ENCODE measurements at places on chromosomes 3 and 15.

DNA sequence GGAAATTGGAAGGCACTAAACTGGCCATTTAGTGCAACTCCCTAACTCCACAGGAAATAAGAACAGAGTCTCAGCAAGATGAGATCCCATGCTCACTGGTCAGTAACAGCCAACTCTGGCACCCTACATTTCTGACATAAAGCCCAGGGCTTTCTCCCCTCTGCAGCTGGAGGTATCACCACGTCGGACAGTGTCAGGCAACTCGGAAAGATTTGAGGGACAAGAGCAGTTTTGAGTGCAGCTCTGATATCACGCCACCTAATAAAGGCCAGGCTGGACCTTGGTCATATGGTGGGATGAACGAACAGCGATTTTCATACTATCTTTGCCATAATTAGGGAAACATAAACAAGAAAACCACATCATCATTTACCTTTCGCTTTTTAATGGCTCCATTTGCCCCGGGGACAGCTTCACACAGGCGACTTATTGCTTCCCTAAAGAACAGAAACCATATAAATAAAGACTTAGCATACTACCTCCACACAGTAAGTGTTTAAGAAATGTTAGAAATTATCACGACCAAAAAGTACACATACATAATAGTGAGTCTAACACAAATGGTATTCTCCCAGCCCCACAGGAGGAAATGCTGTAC is 12.5 kb downstream of the EID1 start:
- no peak for DNase-seq

- no peak for DNase-seq
These were observed 406.1 kb downstream of the VPS13C start for GRCh38 chr15:61654002-61654740.

GRCh38 chr3:53103397-53104296 is 26.6 kb downstream of the RFT1 start:
- DNase-seq, result peak; percentile 71

DNA sequence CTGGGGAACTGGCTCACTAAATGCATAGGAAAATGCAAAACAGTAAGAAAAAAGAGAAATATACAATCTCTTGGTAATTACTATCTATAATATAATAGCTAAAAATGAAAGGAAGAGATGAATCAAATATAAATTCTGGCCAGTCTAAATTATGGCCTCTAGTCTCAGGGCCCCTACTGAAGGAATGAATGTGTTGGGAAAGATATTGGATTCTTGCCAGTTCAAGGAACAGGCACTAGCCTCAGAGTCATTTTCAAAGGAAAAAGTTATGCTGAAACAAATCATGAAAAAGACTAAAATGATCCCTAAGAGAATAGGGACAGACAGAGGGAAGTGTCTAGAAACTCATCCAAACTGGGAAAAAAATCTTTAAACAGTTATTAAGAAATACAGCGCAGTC is 62.4 kb downstream of the C3orf80 start:
- no peak for DNase-seq

DNA sequence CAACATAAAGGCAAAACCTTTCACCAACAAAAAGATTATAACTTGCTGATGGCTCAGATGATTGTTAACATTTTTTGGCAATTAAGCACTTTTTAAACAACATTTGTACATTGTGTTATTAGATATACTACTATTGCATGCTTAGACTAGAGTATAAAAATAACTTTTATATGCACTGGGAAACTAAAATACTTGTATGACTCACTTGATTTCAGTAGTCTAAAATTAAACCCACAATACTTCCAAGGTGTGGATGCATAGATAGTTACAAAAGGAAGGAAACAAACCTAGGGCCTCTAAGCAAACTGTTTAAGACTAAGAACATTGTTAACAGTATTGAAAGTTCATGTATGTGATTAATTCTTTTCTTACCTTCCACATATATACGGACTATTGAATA is 1521.5 kb downstream of the OTOL1 start:
- no peak for DNase-seq

- peak; percentile 58 for DNase-seq
These were observed 13.2 kb upstream of the ATP2B2 start for GRCh38 chr3:10518506-10519150.

- no peak for DNase-seq
These were observed 13.2 kb downstream of the SLC6A1 start for GRCh38 chr3:11005686-11006256.

DNA sequence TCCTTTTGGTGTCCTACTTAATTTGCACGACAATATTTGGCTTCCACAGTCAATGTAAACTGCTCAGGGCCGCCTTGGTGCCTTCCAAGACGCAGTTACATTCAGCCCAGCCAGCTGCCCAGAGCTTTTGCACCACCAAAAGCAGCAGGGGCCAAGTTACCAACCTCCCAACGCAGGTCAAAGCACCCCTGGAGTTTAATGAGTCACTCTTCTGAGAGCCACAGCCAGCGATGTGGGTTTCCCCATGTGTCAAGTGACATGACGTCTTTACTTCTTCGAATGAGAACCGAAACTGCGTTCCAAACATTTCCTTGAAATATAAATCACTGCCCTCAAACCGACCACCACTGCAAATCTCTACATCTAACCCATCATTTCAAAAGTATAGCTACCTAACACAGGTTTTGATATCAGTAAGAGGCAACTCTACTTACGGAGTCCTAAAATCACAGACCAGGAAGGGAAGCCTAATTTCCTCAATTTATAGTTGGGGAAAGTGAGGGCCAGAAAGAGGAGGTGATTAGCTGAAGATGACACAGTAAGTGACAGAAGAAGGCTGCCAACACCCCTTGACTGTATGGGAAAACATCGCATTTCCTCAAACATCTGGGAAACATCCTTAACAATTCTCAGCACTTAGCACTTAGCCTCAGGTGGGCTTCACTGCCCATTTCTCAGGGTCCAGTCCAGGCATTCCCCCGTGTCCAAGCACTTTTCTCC is 24.5 kb downstream of the MB21D2 start:
- DNase-seq, result peak; percentile 84

DNA sequence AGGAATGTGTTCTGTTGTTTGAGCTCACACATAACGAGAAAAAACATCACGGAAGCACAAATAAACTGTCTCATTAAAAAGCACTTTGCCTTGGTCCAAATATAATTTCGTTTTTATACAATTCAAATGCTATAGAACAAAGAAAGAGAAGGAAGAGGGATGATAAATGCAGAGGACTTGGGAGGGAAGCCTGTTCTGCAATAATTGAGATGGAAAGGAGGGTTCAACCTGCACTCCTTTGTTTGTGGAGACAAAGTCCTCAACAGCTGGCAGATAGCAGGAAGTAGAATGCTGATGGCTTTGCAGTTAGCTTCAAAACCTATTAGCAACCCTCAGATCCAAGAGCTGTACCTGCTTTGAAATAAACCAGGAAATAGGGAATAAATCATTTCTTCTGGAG is 1010.8 kb downstream of the FHIT start:
- no peak for DNase-seq

- DNase-seq, result no peak
These were observed 576.4 kb upstream of the ROBO2 start for GRCh38 chr3:76463501-76463900.

GRCh38 chr3:154275965-154276364 is 48.3 kb downstream of the DHX36 start:
- no peak for DNase-seq

DNA sequence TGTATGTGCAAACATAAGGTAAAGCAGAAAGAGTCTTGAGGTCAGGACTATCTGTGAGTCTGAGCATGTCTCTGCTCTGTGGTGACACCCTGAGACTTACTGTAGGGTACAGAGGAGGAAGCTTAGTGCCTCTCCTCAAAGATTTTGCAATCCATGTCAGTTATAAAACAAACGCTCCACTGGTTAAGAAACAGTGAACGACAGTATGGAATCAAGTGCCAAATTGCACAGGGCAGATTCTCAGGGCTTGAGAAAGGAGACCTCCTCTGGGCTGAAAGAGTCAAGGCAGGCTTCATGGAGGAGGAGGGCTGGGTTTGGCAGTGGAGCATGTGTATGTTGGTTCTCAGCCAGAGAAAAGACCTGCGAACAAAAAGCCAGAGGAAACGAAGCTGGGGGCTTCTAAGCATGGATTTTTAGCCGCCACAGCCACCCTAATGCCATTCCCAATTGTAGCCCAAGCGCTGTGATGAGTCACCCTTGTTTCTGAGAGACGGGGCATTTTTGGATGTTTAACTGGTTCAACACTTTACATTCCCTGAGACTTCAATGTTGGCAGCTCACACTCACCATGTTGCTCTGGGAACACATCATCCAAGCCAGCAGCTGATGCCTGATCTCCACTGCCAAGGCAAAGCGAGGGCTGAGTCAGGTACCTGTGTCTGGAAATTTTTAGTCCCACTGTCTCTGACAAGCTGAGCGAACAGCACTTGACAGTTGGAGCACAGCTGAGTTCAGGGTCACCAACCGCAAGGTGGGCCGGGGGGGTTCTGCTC is 3.4 kb upstream of the DGKG start:
- DNase-seq, result no peak

- DNase-seq, result no peak
These were observed 6.2 kb upstream of the PAK6 start for GRCh38 chr15:40232625-40233070.

GRCh38 chr3:140078343-140078742 is 143.4 kb downstream of the CLSTN2 start:
- no peak for DNase-seq

GRCh38 chr3:139134678-139135372 is 90.1 kb upstream of the PRR23C start:
- DNase-seq, result no peak
